ENCODE measurements at places on chromosomes 4 and X. TPM values are rescaled to one million over a fixed set of nuclear protein-coding genes. Genes with fewer than 3 reads are reported as not detected.

Gene EPHA5
- total RNA-seq: not detected

Gene TCEAL6
- total RNA-seq: not detected

GRCh38 chr4:144565527-144566195 is 80.3 kb upstream of the HHIP start:
- no peak for DNase-seq

DNA sequence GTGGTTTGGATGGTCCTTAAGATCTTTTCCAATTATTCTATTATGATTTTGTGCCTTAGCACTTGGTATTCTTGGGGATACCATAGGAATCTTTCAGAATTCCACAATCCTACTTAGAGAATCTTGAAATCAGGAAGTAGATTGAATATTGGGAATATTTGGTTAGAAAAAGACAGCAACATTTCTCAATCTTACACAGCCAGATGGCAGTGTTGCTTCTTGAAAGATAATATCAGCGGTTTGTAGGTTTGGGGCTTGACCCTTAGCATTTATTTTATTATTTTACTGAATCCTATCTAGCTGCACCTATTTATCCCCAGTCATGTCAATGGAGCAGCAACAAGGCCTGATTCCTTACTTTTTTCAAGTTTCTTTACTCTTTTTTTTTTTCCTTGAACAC is 28.6 kb downstream of the MAGEB1 start:
- DNase-seq: peak; percentile 29

- DNase-seq: no peak
These were observed 49.5 kb downstream of the METTL14 start for GRCh38 chr4:118734491-118735205.

Data from dermis blood vessel endothelial cell (primary cell).